Fibroblast of the aortic adventitia (primary cell): ENCODE measurements at places on chromosomes 7 and 10.

GRCh38 chr7:107210400-107210799, 41.6 kb downstream of the HBP1 start:
- no peak for DNase-seq

DNA sequence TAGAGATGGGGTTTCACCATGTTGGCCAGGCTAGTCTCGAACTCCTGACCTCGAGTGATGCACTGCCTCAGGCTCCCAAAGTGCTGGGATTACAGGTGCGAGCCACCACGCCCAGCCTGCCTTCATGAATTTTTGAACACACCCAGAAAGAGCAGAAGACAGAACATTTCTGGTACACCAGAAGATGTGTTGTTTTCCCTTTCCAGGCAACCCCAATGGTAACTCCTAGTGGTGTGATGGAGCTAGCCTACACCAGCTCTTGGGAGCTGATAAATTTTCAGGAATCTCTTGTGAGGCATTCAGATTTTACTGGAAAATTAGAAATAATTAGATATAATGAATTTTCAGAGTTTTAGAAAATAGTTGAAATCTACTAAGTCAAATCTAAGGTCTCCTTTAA, 904 bp upstream of the CCDC7 start:
- DNase-seq = peak; percentile 5

DNA sequence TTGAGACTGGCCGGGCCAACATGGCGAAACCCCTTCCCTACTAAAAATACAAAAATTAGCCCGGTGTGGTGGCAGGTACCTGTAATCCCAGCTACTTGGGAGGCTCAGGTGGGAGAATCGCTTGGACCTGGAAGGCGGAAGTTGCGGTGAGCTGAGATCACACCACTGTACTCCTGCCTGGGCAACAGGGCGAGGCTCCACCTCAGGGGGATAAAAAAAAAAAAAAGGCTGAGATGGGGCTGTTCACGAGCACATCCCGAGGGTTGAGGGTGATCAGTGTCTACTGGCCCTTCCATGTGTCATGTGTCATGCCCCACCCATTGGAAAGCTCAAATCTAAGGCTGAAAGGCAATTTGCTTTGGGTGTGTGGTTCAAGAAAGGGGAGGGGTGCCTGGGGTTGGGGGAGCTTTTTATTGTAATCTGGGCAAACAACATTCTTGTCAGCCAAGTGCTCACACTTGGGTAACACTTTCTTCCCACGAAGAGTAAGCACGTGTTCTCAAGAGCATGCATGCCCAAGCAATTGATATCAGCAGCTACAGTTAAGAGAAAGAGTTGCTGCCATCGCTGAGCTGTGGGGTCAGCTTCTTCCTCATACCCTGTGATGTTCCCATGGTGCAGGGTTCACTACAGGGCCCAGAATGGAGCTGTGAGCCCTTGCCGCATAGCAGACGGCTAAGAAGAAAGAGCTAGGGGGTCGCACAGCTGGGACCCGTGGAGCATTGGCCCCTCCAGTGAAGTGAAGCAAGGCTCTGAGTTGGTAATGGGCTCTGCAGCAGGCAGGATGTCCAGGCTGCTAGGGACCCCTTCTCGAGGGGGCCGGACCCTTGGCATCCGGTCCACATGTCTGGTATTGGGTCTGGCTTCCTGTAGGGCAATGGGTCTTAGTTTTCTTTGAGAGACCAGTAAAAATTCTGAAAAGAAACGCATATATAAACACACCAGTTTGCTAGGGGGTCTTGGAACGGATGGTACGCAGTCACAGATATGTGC, 9.9 kb upstream of the ACSL5 start:
- no peak for DNase-seq

DNA sequence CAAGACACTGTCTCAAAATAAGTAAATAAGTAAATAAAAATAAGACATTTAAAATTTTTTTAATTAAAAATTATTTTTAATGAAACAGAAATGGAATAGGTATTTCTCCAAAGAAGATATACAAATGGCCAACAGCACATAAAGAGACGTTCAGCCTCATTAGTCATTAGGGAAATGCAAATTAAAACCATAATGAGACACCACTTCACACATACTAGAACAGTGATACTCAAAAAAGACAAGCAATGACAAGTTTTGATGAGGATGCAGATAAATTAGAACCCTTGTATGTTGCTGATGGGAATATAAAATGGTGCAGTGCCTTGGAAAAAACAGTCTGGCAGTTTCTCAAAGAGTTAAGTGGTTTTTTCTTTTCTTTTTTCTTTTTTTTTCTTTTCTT, 26.5 kb upstream of the C10orf67 start:
- no peak for DNase-seq

- DNase-seq = peak; percentile 33
Observed at GRCh38 chr7:108000875-108001763, 1.8 kb downstream of the LAMB1 start.

- DNase-seq = no peak
Observed at GRCh38 chr10:34091635-34092195, 723.4 kb downstream of the PARD3 start.

DNA sequence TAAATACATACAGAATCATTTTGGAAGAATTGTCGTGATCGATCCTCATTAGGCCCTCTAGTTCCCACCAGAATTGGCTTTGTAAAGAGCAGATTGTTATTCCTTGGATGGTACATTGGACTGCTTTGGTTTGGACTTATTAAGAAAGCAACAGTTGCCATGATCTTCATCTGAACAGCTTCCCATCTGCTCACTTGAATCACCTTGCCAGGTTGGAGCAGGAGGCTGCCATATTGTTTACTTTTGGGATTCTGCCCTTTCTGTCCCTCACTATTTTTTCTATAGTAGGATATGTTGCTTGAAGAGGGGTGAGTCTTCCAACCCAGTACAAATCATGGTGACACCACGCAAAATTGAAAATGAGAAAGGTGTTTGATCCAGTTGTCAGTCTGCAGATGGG, 199.6 kb downstream of the TCF7L2 start:
- no peak for DNase-seq

GRCh38 chr10:105706281-105707026, 1065.4 kb downstream of the SORCS3 start:
- no peak for DNase-seq

DNA sequence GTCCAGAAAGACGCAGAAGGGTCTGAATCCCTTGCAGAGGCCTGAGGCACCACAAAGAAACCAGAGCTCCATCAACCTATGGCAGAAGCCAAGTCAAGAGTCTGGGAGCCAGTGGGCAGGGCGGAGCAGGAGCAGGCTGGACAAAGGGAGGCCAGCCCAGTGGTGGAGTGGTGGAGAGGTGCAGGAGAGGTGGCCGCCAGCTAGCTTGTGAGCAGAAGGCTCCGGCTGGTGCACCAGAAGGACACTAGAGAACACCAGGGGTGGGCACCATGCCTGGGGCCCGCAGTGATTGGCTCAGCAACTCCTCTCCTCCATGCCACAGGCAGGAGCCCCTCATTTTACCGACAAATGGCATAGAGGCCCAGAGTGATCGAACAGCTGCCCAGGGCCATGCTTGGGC, 186.6 kb downstream of the GRID1 start:
- DNase-seq = no peak

DNA sequence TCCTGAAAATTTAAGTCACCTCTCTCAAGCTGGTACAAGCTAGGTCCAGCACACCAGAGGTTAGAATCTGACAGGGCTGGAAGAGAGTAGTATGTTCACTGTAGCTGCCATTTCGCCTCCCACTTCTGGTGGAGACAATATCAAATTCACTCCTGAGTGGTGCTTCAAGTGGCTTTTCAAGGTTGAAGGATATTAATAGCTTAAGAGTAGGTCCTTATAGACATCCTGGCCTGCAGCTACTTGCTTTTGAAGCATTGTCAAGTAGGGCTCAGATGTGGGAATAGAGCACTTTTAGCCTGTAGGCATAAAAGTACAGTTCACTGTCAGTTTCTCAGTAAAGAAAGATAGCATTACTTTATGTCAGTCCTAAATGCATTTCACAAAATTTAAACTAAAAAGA, 270.5 kb upstream of the PLPP4 start:
- DNase-seq = no peak

GRCh38 chr10:114427124-114427852, 23.0 kb upstream of the AFAP1L2 start:
- DNase-seq = peak; percentile 17

GRCh38 chr7:131219312-131220041, 108.2 kb upstream of the MKLN1 start:
- DNase-seq = peak; percentile 75

- no peak for DNase-seq
Observed at GRCh38 chr10:131220601-131221171, 90.8 kb downstream of the TCERG1L start.

DNA sequence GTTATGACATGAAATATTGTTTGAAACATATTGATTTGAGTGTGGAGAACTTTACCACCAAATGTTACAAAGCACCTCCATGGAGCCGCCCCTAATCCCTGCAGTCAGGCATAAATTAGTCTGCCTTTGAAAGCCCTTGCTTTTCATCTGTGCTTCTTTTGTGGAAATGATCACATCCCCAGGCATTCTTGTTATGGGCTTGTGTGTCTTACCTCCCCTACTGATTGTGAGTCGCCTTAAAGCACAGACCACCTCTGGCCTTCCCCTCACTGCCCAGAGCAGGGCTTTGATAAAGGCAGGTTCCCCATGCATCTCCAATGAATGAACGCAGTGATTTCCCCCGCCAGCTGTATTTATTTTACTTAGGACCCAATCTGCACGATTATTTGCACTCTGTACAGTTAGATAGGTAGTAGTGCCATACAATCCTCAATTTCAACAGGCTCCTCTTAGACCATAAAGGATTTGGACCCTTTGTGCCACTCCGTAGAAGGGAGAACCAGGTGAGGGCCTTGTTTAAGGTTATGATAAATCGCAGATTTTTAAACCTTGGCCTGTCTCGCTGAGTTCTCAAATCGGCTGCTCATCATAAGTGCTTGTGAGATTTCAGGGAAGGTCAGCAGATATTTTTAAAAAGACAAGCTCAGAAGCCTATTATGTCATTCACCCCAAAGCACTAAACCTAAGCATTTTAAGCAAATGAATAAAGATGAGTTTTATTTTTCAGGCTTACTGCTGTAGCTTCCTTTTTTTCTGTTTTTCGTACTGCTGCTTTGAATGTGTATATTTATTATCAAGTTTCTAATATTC, 107.8 kb downstream of the CUBN start:
- DNase-seq = no peak

- DNase-seq = no peak
Observed at GRCh38 chr7:73974101-73974947, 53.6 kb upstream of the ELN start.

- no peak for DNase-seq
Observed at GRCh38 chr10:118922226-118922625, 107.3 kb upstream of the NANOS1 start.

- peak; percentile 47 for DNase-seq
Observed at GRCh38 chr7:12637819-12638592, 49.4 kb upstream of the ARL4A start.

DNA sequence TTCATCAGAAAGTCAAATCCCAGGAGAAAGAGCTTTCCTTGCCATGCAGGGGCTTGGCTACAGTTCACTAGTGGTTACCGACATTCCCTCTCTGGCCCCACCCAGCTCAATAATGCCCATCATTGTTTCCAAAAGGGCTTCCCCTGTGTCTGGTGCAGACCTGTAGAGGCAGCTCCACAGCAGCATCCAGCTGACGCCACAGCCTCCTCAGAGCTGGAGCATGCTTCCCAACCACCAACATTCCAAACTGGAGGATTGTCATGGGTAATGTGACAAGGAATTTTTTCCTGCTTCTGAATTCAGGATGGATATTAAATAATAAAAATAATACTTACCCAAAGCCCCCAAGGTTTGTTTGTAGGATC, 77.4 kb downstream of the ZNF365 start:
- DNase-seq = no peak

DNA sequence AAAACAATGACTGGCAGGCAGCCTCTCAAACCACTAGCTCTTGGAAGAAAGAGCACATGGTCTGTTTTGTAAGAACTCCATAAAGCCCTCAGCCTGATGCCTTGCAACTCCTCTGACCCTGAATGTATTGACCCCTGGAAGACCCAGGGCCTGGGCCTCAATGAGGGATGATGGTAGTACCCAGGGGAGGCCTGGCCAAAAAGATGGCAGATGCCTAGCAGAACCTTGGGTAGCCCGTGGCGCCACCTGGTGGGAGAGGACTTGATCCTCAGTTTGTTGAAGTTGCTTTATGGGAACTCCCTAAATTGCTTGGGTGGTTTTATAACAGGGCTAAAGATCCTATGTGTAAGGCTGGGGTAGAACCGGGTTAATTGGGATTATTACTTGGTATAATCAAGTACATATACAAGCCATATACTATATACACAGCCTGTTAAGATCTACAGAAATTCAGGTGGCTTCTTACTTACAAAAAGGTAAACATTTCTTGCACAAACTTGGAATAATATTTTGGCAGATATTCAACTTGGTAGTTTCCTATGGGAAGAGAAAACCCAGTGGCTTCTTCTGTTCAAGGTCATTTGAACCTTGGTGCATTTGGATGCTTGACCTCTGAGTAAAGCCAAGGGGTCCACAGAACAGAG, 95.8 kb upstream of the CACUL1 start:
- DNase-seq = peak; percentile 47

DNA sequence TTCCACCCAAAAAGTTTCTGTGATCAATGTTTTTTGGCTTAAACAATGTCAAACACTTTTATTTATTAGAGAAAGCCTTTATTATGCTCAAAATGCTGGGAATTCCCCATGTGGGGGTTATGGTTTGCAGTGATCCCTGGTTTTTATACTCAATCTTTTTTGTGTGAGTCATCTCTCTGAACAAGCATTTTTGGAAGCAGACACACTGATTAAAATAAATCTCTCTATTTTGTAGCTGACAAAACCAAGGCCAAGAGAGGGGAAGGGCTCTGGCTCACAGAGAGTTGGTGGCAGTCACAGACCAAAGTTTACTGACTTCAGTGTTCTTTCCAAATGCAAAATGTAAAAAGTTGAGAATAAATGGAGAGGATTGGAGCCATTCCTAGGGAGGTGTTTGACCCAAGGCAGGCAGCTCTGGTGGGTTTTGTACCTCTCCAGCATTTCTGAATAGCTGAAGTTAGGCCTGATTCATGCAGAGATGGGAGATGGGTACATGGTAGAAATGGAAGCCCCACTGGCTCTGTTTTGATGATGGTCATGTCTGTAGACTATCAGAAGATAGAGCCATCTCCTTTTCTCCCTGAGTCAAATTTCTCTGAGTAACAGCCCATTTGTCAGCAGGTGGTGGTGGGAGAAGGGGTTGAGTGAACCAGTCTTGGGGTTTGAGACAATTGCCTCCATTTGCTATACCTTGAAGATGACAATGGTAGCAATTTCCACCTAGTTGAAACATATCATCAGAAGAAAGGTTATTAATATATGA, 45.4 kb upstream of the NAMPT start:
- DNase-seq = peak; percentile 80

- DNase-seq = no peak
Observed at GRCh38 chr10:112278871-112279270, 4.3 kb upstream of the TECTB start.
